ENCODE measurements at places on chromosomes 16 and 17. TPM values are rescaled to one million over a fixed set of nuclear protein-coding genes. Genes with fewer than 3 reads are reported as not detected.

DNA sequence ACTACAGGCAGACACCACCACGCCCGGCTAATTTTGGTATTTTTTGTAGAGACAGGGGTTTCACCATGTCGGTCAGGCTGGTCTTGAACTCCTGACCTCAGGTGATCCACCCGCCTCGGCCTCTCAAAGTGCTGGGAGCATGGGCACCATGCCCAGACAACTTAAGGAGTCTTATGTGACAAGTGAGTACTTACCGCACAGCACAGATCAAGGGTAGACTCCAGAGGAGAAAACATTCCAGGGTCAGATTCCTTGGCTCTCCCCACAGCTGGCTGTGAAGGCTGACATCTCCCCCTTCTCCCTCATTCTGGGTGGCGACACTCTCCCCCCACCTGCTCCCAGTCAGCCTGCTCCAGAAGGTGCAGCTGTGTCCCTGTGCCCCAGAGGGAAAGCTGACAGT, 10.6 kb downstream of the ZSCAN10 start:
- DNase-seq: no peak
- H3K27me3 ChIP-seq: no peaks in the 10 kb centered on the region
- H3K36me3 ChIP-seq: no peaks in the 10 kb centered on the region
- H3K27ac ChIP-seq: no peak overlapping the region

- no peaks in the 10 kb centered on the region for H3K4me1 ChIP-seq
- no peak for DNase-seq
- H3K27me3 ChIP-seq: no peaks in the 10 kb centered on the region
- H3K27ac ChIP-seq: no peak overlapping the region
- H3K36me3 ChIP-seq: no peaks in the 10 kb centered on the region
- no peak overlapping the region for H3K4me3 ChIP-seq
Observed at GRCh38 chr16:81774348-81774747, 4.7 kb upstream of the PLCG2 start.

GRCh38 chr17:2061441-2061958, 6.6 kb downstream of the HIC1 start:
- H3K4me1 ChIP-seq: no peaks in the 10 kb centered on the region
- H3K36me3 ChIP-seq: peaks cover 12% of the 10 kb centered on the region
- H3K27me3 ChIP-seq: no peaks in the 10 kb centered on the region
- H3K4me3 ChIP-seq: no peak overlapping the region

- peak; percentile 77 for DNase-seq
- H3K4me3 ChIP-seq: peak overlapping the region; percentile 98
- no peaks in the 10 kb centered on the region for H3K27me3 ChIP-seq
- peaks cover 29% of the 10 kb centered on the region for H3K36me3 ChIP-seq
- H3K27ac ChIP-seq: peak overlapping the region; percentile 95
Observed at GRCh38 chr17:18257982-18258355, 569 bp downstream of the FLII start.

DNA sequence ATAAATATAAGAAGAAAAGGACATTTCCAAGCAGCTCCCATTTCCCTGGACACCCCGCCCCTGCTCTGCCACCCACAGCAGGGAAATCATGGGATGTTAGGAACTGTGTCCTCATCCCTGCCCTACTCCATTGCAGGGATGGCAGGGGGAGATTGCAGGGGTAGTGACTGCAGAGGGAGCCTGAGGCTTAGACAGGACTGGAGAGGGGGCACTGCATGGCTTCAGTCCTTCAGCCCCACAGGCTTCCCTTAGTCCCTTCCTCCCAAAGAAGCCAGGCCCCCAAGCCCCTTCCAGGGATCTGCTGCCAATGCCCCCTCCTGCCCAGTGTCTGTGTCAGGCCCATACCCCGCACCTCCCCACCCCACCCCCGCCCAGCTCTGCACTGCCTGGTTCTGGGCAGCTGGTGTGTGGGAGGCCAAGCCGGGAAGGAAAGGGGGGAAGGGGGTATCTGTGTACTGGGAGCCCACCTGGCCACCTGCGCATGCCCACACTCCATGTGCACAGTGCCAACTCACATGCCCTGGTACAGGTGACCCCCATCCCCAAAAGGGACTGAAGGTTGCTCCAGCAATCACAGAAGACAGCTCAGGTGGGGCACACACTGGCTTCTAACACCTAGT, 3.3 kb downstream of the RUNDC3A start:
- H3K36me3 ChIP-seq: no peaks in the 10 kb centered on the region
- H3K4me1 ChIP-seq: peaks cover 21% of the 10 kb centered on the region
- H3K27me3 ChIP-seq: peaks cover 6% of the 10 kb centered on the region

DNA sequence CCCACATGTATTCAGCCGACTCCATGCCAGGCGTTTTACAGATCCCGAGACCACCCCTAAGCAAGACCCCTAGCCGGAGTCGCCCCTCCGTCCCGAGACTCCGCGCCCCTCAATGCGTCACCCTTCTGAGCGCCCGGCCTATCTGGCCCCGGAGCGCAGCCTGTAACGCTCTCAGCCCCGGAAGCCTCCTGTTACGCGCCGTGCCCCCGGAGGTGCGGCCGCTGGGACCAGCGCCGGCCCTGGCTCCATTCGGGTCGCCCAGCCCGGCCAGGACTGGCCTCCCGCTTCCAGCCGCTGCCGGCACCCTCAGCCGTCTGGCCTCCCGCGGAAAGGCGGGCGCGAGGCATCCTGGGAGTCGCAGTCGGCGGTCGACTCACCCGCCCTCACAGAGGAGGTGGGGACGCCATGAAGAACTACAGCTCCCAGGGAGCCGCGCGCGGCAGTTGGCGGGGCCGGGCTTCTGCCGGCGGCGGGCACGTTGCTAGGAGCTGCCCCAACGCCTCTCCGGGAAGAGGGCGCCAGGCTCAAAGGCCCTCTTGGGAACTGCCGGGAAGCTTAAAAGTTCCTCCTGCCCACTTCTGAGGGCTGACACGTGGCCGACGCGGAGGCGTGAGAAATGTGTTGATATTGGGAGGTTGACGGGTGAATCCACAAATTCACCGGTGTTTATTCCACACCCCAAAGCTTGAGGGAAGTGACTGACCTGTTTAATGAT, at the start of gene FBF1:
Gene FBF1, minus strand, starts transcription at position 316 of the 715 bp plus-strand sequence. CDS start 2,893 bp downstream, outside the sequence.
- no peaks in the 10 kb centered on the region for H3K27me3 ChIP-seq
- H3K4me3 ChIP-seq: peak within 1 kb of the TSS; percentile 86
- H3K4me1 ChIP-seq: peaks cover 8% of the 10 kb centered on the region
- H3K36me3 ChIP-seq: peaks cover 7% of the 10 kb centered on the region
- no peak within 1 kb of the TSS for H3K27ac ChIP-seq
- peak; percentile 79 for DNase-seq

- H3K27ac ChIP-seq: no peak overlapping the region
- H3K36me3 ChIP-seq: no peaks in the 10 kb centered on the region
- peaks cover 6% of the 10 kb centered on the region for H3K27me3 ChIP-seq
- H3K4me3 ChIP-seq: no peak overlapping the region
- no peak for DNase-seq
- no peaks in the 10 kb centered on the region for H3K4me1 ChIP-seq
Observed at GRCh38 chr17:50531428-50532025, 1.0 kb upstream of the EPN3 start.

DNA sequence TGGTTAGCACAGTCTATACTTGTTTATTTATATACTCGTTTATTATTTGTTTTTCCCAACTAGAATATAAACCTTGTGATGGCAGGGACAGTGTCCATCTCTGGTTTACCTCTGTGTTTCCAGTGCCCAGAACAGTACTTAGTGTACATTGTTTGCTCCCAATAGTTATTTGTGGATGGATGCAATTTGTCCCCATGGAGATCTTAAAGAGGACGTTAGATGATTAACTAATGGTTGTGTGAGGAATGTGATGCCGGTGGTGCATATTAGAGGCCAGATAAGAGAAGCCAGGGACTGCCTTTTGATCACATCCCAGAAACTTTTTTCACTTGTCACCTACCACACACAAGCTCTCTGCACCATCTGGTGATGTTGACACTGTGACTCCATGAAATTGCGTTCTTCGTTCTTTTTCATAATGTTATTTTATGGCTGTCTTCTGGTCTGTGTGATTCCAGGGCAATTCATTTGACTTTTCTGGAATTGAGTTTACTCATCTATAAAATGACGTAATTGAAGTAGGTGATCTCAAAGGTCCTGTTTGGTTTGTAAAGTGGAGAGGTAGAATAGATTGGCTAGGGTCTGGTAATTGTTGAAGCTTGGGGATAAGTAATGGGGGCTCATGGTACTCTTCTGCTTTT, 1.2 kb downstream of the COX10 start:
- peaks cover 25% of the 10 kb centered on the region for H3K4me1 ChIP-seq
- H3K4me3 ChIP-seq: peak overlapping the region; percentile 75
- no peak for DNase-seq
- H3K27ac ChIP-seq: no peak overlapping the region
- no peaks in the 10 kb centered on the region for H3K27me3 ChIP-seq

DNA sequence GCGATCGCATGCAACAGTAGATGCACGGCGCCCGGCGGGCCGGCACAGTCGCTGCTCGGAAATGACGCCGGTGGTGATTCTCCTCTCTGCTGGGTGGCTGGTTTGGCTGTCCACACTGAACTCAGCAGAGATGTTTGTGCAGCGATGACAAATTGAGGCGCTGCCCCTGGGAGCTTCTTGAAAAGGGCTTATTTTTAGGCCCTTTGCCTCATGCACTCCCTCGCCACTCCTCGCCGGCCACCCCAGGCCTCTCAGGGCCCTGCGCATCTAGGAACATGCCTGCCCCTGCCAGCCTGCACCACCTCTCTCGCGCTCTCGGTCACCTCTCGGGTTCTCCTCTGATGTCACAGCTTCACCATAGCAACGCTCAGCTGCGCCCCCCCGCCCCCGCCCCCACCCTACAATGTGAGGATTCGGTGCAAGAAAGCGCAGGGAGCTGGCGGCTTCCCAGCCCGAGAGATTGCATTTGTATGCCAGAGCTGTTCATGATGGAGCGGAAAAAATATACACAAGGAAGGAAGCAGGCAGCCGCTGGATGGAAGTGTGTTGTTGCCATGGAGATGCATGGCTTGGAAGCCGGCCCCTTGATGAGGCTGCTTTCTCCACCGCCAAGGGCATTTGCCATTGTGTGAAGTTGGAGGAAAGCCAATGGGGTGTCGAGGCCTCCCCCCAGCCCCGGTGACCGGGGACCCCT, 81.3 kb upstream of the PLCG2 start:
- no peaks in the 10 kb centered on the region for H3K27me3 ChIP-seq
- no peaks in the 10 kb centered on the region for H3K4me1 ChIP-seq
- H3K4me3 ChIP-seq: no peak overlapping the region
- H3K27ac ChIP-seq: no peak overlapping the region
- no peak for DNase-seq

- H3K27me3 ChIP-seq: no peaks in the 10 kb centered on the region
- no peaks in the 10 kb centered on the region for H3K4me1 ChIP-seq
- H3K27ac ChIP-seq: no peak overlapping the region
- no peaks in the 10 kb centered on the region for H3K36me3 ChIP-seq
- H3K4me3 ChIP-seq: no peak overlapping the region
Observed at GRCh38 chr17:56325313-56326000, 172.2 kb downstream of the ANKFN1 start.

GRCh38 chr17:9865586-9865985, 39.5 kb downstream of the RCVRN start:
- no peak for DNase-seq
- H3K27me3 ChIP-seq: no peaks in the 10 kb centered on the region
- no peaks in the 10 kb centered on the region for H3K36me3 ChIP-seq
- H3K4me1 ChIP-seq: no peaks in the 10 kb centered on the region
- no peak overlapping the region for H3K4me3 ChIP-seq

GRCh38 chr16:23539984-23540816, 16.9 kb downstream of the EARS2 start:
- H3K4me3 ChIP-seq: no peak overlapping the region
- H3K36me3 ChIP-seq: peaks cover 8% of the 10 kb centered on the region
- H3K27me3 ChIP-seq: no peaks in the 10 kb centered on the region
- H3K4me1 ChIP-seq: no peaks in the 10 kb centered on the region
- DNase-seq: no peak

DNA sequence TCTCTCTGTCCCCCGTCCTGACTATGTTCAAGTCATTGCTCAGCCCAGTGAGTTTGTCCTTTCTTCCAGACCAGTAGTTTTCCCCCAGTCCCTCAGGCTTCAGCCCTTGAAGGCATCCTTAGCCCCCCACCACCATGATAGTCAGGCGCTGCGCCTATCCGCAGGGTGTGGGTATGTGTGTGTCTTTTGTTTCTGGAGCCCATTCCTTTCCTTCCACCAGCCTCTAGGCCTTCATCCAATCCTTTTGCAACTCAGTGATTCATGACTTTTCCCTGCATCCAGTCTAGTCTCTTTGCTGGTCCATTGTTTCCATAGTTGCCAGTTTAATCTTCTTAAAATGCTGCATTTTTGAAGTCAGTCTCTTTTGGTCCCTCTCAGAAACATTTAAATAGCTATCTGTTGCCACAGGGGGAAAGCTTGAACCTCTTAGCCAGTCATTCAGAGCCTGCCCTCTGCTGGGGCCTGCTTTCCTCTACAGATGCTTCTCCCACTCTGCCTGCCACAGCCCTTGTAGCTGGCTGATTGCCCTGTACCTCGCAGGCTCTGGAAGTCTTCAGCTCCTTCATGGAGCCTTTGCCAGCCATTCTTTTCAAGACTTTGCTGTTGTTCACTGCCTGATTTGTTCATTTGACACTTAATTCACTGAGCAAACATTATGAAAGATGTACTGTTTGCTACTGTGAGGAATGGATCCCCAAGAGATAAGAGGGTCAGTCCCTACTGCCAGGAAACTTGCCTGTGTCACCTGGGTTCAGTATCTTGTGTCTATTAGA, 55.9 kb upstream of the ADCY7 start:
- H3K4me1 ChIP-seq: peaks cover 60% of the 10 kb centered on the region
- H3K36me3 ChIP-seq: peaks cover 8% of the 10 kb centered on the region
- no peak for DNase-seq
- no peaks in the 10 kb centered on the region for H3K27me3 ChIP-seq
- no peak overlapping the region for H3K4me3 ChIP-seq
- H3K27ac ChIP-seq: peak overlapping the region; percentile 8

GRCh38 chr16:77868478-77868877, 80.1 kb downstream of the VAT1L start:
- H3K4me1 ChIP-seq: peaks cover 19% of the 10 kb centered on the region
- no peaks in the 10 kb centered on the region for H3K36me3 ChIP-seq
- H3K27ac ChIP-seq: no peak overlapping the region
- H3K27me3 ChIP-seq: no peaks in the 10 kb centered on the region
- no peak for DNase-seq
- H3K4me3 ChIP-seq: no peak overlapping the region

GRCh38 chr16:9081843-9082242, 9.6 kb upstream of the HAPSTR1 start:
- no peak overlapping the region for H3K27ac ChIP-seq
- no peak overlapping the region for H3K4me3 ChIP-seq
- H3K36me3 ChIP-seq: no peaks in the 10 kb centered on the region

DNA sequence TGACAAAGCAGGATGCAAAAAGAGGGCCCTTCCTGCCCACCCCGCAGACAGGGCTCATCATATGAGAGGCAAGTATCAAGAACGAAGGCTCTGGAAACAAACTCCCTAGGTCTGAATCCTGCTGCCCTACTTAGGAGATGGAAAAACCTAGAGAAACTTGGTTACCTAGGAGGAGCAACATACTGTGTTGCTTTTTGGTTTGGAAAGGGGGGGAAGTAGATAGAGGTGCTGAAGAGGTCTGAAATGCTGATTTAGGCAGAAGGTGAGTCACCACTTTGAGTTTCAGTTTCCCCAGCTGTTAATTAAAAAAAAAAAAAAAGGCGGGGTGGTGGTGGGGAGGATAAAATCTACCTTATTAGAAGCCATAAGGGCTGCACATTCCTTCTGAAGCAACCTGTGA, 1.5 kb downstream of the N4BP1 start:
- no peak overlapping the region for H3K27ac ChIP-seq
- H3K4me3 ChIP-seq: peak overlapping the region; percentile 85
- no peaks in the 10 kb centered on the region for H3K36me3 ChIP-seq
- peaks cover 34% of the 10 kb centered on the region for H3K4me1 ChIP-seq
- DNase-seq: no peak

SCNN1B gene
- total RNA-seq: 1.1 TPM

APOH gene
- not detected for total RNA-seq

CBFA2T3 gene
- 3.9 TPM for total RNA-seq

RASL10B gene
- 24.1 TPM for total RNA-seq

LPCAT2 gene
- total RNA-seq: 21.1 TPM

CLEC3A gene
- not detected for total RNA-seq

KRTAP3-3 gene
- total RNA-seq: not detected

GRIN2A gene
- 0.27 TPM for total RNA-seq

SLC43A2 gene
- 21.9 TPM for total RNA-seq
